ENCODE measurements at places on chromosomes 3 and 15. TPM values are rescaled to one million over a fixed set of nuclear protein-coding genes. Genes with fewer than 3 reads are reported as not detected.

DNA sequence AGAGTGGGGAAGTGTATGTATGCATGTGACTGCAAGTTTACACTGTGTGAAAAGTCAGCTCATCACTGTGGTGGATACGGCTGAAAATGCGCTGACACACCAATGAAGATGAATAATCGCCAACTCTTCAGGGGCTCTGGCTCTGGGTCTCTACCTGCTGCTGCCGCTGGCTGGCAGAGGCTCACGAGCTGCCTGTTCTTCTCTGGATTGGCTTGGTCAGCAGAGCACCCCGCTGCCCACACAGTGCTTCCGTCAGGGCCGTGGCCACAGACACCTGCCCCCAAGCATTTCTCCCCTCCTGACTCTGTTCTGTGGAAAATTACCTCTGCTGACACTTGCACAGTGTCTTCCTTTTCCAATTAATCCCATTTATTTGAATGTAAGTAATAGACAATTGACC, 215.5 kb downstream of the GAP43 start:
- H3K27ac ChIP-seq = no peak overlapping the region
- no peaks in the 10 kb centered on the region for H3K36me3 ChIP-seq
- DNase-seq = no peak
- no peaks in the 10 kb centered on the region for H3K27me3 ChIP-seq
- no peak overlapping the region for H3K4me3 ChIP-seq
- no peaks in the 10 kb centered on the region for H3K4me1 ChIP-seq

- H3K4me1 ChIP-seq = no peaks in the 10 kb centered on the region
- H3K27ac ChIP-seq = no peak overlapping the region
- H3K36me3 ChIP-seq = no peaks in the 10 kb centered on the region
These were observed 27.1 kb downstream of the EIF2AK4 start for GRCh38 chr15:39961051-39961450.

DNA sequence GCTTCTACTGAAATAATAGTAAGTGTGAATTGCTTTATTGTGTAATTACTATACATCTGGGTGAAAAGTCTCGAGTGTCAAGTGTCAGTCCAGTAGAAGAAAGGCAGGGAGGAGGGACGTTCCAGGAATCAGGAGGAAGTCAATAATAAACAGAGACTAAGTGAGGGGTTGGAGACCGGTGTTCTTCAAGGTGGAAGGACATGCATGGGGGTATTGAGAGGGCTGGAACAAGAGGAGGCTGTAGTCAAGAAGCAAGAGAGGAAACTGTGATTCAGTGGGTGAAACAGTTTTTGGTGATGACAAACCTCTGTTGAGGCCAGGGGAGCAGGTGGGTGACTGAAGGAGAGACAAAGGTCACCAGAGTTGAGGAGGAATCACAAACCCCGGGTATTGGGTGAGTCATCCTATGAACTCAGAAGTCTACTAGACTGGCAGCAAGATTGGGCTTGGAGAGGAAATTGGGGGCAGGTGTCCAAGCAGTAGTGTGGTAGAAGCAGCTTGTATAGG, 11.6 kb upstream of the SCAMP5 start:
- H3K27me3 ChIP-seq = peaks cover 7% of the 10 kb centered on the region
- H3K4me1 ChIP-seq = no peaks in the 10 kb centered on the region
- DNase-seq = no peak
- H3K4me3 ChIP-seq = no peak overlapping the region
- no peak overlapping the region for H3K27ac ChIP-seq

DNA sequence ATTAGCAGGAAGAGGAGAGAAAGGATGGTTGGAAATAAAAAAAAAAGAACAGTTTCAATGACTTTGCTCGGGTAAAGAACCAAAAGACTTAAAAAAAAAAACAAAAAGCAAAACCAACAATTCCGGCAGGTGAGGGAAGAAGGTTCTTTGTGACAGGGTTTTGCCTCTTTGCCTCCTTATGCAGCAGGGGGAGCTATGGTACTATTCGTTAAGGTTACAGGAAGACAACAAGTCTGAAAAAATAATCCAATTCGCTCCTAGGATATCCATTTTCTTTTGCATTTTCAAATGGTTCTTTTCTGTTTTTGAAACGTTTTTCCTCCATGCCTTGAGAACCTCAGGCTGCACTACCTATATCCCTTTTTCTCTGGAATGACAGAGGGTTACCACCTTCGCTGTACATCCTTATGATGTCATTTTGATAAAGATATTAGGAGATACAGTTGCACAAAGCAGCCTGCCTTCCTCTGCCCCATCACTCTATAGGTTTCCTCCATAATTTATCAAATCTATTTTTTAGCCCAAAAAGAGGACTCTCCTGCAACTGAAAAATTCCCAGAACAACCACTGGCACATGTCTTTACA, 55.0 kb downstream of the CFAP20DC start:
- H3K27me3 ChIP-seq = no peaks in the 10 kb centered on the region
- no peak overlapping the region for H3K4me3 ChIP-seq
- no peaks in the 10 kb centered on the region for H3K4me1 ChIP-seq
- DNase-seq = no peak
- H3K36me3 ChIP-seq = no peaks in the 10 kb centered on the region

DNA sequence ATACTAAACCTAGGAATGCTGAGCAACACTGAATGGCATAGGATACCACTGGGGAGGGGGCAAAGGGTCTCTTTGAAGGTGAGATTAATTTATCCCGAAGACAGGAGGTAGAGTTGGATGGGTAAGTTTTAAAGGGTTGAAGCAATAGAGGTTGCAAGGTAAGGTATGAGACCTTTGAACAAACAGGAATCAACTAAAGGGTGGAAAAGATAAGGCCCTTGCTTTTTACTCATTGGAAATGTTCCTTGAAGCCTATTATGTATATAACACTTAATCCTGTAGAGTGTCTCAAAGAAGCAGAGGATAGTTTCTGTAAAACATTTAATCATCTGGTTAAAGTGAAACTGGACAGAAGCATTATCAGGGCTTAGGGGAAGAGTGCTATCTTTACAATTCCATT, 5.7 kb downstream of the ABHD5 start:
- no peak overlapping the region for H3K27ac ChIP-seq
- peaks cover 32% of the 10 kb centered on the region for H3K4me1 ChIP-seq
- no peak overlapping the region for H3K4me3 ChIP-seq
- H3K27me3 ChIP-seq = no peaks in the 10 kb centered on the region
- no peak for DNase-seq

DNA sequence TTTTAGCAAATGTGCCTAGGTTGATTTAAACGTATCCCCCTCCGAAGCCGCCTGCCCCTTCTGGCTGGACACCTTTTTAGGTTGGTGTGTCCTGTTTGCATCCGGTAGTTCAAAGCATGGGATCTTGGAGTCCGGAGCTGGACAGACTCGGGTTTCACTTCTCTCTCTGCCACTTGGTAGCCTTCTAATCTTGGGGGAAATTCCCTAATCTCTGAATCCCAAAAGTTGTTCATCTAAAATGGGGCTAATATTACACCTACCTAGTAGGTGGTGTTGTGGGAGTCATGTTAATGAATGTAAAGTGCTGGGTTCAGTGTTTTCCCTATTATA, 760 bp downstream of the FANCI start:
- no peaks in the 10 kb centered on the region for H3K36me3 ChIP-seq
- H3K27me3 ChIP-seq = no peaks in the 10 kb centered on the region
- no peak for DNase-seq
- peaks cover 15% of the 10 kb centered on the region for H3K4me1 ChIP-seq

NDN gene
- 12.3 TPM for total RNA-seq

MKRN2OS gene
- not detected for total RNA-seq

PEX5L gene
- total RNA-seq = 0.16 TPM

CEMIP gene
- total RNA-seq = not detected
